ENCODE measurements at places on chromosomes 5 and 9. TPM values are rescaled to one million over a fixed set of nuclear protein-coding genes. Genes with fewer than 3 reads are reported as not detected.

ZFP2 gene
- total RNA-seq = 0.41 TPM

DAP gene
- 62.6 TPM for total RNA-seq

MPDZ gene
- total RNA-seq = not detected

PCDHA1 gene
- not detected for total RNA-seq

AFAP1L1 gene
- total RNA-seq = not detected

SEMA6A gene
- total RNA-seq = 0.23 TPM

DNA sequence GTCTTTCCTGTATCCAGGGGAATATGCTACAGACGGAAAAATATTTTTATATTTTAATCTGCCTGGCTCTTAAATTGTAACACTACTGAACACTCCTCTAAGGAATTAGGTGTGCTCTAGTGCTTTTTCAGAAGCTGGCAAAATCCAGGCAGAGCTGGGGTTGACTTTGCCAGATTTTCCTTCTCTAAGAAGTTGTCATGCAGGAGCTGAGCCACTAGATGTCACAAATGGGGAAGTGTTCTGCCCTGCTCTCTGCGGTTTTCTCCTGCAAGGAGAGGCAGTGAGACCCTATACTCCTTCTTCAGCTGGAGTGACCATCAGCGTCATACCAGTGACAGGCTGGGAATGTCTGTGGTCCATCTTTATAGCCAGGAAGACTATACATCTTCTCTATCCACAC, 112.5 kb downstream of the HAPLN1 start:
- H3K27ac ChIP-seq = no peak overlapping the region
- no peak for DNase-seq
- H3K4me3 ChIP-seq = no peak overlapping the region

DNA sequence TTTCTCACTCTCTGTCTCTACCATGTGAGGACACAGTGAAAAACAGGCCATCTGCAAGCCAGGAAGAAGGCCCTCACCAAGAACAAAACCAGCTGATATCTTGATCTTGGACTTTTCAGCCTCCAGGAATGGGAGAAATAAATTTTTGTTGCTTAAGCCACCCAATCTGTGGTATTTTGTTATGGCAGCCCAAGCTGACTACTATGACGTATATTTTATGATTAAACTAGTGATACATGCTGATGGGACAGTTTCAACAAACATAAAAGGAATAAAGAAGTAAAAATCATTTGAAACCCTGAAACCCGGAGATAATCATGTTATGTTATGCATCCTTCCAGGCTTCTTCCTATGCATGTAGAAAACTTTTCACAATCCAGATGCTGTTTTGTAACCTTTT, 71.5 kb upstream of the ERBIN start:
- H3K27ac ChIP-seq = no peak overlapping the region
- DNase-seq = no peak
- no peak overlapping the region for H3K4me3 ChIP-seq
- H3K4me1 ChIP-seq = no peaks in the 10 kb centered on the region

GRCh38 chr5:15483351-15484097, 16.5 kb upstream of the FBXL7 start:
- no peaks in the 10 kb centered on the region for H3K36me3 ChIP-seq
- no peaks in the 10 kb centered on the region for H3K4me1 ChIP-seq
- H3K27me3 ChIP-seq = no peaks in the 10 kb centered on the region
- no peak overlapping the region for H3K4me3 ChIP-seq
- H3K27ac ChIP-seq = no peak overlapping the region

DNA sequence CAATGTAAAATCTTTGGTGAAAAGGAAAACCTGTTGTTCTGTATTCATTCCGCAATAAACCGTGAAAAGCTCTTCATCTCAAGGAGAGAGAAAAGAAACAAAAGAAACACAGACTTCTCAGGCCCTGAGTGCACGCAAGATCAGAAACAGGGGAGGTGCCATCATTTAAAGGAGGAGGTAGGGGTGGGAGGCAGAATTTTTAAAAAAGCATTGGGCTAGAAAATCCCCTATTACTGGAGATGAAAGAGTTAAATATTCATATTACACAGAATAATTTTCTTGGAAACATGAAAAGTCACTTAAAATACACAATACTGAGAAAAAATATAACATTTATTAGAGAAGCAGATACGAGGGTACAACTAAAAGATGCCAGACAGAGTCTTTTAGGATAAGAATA, 56.3 kb downstream of the USP20 start:
- DNase-seq = no peak
- peak overlapping the region; percentile 100 for H3K27ac ChIP-seq
- peak overlapping the region; percentile 71 for H3K4me3 ChIP-seq

- no peaks in the 10 kb centered on the region for H3K4me1 ChIP-seq
- no peak overlapping the region for H3K4me3 ChIP-seq
- no peaks in the 10 kb centered on the region for H3K36me3 ChIP-seq
- DNase-seq = no peak
Measured at GRCh38 chr5:32848681-32849080, 137.6 kb downstream of the NPR3 start.

DNA sequence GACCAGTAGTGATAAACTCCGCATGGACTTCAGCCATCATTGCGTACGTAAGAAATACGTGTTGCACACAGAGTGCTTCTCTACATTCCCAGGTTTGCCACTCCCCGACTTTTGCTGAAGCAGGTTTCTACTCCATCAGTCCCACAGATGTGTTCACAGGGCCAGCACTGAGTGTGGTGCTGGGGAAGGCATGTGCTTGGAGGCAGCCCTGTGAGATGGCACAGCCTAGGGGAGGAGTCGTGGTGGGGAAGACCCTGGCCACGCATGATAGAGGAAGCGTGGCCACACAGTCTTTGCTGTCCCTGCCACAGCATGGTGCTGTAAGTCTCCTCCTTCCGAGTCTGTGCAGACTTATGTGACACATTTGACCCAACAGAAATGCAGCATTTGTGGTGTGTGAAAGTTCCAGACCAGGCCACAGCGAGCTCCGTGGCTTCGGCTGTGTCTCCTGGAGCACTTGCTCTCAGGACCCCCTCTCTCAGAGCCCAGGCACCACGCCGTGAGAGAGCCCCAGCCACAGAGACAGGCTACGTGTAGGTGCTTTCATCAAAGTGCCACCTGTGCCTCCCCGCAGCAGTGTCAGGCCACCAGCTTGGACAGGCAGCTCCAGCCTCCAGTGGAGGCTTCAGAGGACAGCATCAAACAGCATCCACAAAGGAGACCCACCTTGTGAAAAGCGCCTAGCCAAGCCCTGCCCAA, 197.8 kb downstream of the AUH start:
- H3K27me3 ChIP-seq = no peaks in the 10 kb centered on the region
- peak overlapping the region; percentile 82 for H3K4me3 ChIP-seq
- peak; percentile 36 for DNase-seq
- H3K27ac ChIP-seq = peak overlapping the region; percentile 98

- H3K36me3 ChIP-seq = peaks cover 7% of the 10 kb centered on the region
- H3K4me3 ChIP-seq = no peak overlapping the region
- H3K27ac ChIP-seq = no peak overlapping the region
- DNase-seq = no peak
- H3K27me3 ChIP-seq = no peaks in the 10 kb centered on the region
Measured at GRCh38 chr5:59130431-59130830, 547.6 kb downstream of the RAB3C start.

GRCh38 chr5:151258816-151259215, 5.8 kb downstream of the GM2A start:
- DNase-seq = no peak
- no peaks in the 10 kb centered on the region for H3K27me3 ChIP-seq

DNA sequence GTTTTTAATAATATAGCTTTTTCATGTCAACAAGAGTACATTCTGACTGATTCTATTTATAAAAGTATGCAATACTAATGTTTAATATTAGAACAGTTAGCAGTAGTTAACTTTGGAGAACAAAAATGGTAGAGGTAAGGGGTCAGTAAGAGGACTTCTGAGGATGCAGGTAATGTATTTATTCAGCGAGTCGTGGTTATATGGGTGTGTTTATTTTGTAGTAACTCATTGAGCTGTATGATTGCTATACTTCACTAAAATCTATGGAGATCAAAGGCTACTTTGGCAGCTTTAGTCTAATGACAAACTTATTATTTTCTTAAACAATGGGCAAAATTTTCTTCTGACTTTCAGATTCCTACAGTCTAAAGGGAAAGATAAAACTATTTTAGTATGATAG, 146.5 kb downstream of the COMMD10 start:
- H3K4me3 ChIP-seq = no peak overlapping the region
- no peak for DNase-seq
- no peaks in the 10 kb centered on the region for H3K4me1 ChIP-seq

GRCh38 chr9:113185271-113185670, 34.5 kb downstream of the SLC31A2 start:
- H3K4me3 ChIP-seq = no peak overlapping the region
- H3K4me1 ChIP-seq = peaks cover 7% of the 10 kb centered on the region
- H3K27me3 ChIP-seq = no peaks in the 10 kb centered on the region

DNA sequence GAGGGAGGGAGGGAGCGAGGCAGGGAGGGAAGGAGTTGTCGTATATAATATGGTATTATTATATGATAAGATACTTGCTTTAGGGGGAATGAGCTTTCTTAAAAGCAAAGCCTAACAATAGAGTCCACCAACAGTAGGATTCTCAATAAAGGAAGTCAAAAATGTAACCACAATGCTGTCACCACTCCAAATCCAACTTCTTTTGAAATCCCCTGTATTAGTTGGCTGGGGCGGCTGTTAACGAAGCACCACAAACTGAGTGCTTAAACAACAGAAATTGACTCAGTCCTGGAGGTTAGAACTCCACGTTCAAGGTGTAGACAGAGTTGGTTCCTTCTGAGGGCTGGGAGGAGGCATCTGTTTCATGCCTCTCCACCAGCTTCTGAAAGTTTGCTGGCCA, 23.1 kb downstream of the GAS1 start:
- no peaks in the 10 kb centered on the region for H3K4me1 ChIP-seq
- H3K4me3 ChIP-seq = no peak overlapping the region
- H3K27me3 ChIP-seq = peaks cover 9% of the 10 kb centered on the region
- H3K36me3 ChIP-seq = no peaks in the 10 kb centered on the region
- no peak for DNase-seq

- H3K27ac ChIP-seq = peak overlapping the region; percentile 50
- peaks cover 22% of the 10 kb centered on the region for H3K4me1 ChIP-seq
- DNase-seq = no peak
- H3K27me3 ChIP-seq = no peaks in the 10 kb centered on the region
Measured at GRCh38 chr5:133062276-133062675, 10.5 kb downstream of the HSPA4 start.
